NCI-H2227 treated with DMSO at 0.1 percent for 48 hours (cell line): ENCODE measurements at places on chromosomes 4 and X.

- no peak for DNase-seq
These were observed 48.5 kb upstream of the ARMCX2 start for GRCh38 chrX:101708163-101708562.

DNA sequence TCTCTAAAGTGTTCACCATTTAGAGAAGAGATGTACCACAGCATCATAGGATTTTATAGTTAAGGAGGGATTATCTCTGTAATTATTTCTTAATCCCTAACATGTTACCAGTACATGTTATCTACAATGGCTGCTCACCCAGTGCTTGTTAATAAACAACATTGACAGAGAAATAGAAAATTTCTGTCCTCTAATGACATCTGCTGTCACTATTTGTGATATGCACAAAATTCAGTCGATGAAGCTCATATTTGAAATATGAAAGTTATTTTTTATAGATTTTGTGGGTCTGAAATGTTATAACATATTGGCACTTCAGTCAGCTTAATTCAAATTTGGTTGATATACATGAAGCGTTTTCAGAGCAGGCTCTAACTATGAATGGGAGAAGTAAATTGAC, 48.8 kb upstream of the GRXCR1 start:
- no peak for DNase-seq

DNA sequence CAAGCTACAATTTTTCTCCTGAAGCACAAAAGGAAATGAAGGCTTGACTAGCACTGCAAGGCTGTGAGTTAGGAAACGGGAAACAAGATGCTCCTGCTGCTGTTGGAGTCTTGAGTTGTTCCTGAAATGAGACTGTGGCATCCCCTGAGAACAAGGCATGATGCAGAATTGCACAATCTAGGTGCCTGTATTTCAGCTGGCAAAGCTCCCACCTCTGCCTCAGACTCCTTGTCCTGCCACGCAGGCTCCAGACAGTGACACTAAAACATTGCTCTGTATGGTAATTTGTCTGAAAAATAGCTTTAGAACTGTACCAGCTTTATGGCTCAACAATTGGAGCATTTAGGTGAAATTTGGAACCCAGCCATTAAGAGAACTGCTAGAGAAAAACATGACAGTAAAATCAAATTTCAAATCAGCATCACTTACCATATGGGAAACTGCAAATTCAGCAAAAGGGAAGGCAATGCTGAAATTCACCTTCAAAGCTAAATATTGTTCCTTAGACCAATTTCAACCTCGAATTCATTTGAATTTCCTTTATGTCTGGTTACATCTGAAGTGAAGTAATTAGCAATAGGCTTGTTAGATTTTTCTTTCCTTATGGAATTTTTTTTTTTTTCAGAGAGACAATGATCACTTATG, 103.4 kb downstream of the MFAP3L start:
- DNase-seq: no peak

GRCh38 chrX:13569479-13570260, at the start of gene EGFL6:
TSS of gene EGFL6 (plus strand) at chrX:13569601. CDS start at chrX:13569862, 261 bp downstream.
- DNase-seq: no peak

GRCh38 chrX:26050099-26050498, 88.0 kb upstream of the MAGEB18 start:
- no peak for DNase-seq

- DNase-seq: no peak
These were observed 105.6 kb downstream of the C4orf51 start for GRCh38 chr4:145785391-145786008.

- no peak for DNase-seq
These were observed 108.0 kb downstream of the ITM2A start for GRCh38 chrX:79259073-79259689.

DNA sequence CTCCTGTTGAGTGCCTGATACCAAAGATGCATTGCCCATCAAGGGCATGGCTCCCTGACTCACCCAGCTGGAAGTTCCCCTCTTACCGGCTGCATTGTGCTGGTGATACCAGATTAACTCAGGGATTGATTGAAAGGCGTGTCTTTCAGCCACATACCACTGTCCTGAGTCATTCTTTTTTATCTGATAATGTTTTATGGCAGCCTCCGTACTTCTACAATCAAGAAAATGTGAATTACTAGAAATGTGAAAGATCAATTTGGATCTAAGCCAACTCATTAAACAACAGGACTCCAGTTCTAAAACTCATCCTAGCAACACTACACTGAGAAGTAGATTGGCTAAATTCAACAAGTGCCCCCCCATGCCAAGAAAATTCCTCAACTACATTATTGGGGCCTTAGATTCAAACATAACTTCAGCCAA, 40.0 kb downstream of the TXK start:
- no peak for DNase-seq

- DNase-seq: no peak
These were observed 201.3 kb downstream of the MAD2L1 start for GRCh38 chr4:119865389-119865788.

DNA sequence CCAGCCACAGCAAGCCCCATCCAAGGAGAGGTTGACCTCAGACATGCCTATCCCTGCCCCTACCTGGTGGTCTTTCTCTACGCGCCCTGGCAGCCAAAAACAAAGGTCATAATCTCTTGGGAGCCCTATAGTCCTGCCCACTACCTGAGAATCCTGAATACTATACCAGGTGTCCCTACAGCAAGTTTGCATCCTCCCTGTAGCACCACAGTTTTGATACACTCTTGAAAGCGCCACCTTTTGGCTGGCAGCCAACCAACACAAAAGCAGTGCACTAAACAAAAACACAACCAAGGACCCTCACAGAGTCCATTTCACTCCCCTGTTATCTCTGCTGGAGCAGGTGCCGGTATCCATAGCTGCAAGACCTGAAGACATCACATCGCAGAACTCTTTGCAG, 523.8 kb upstream of the CPEB2 start:
- DNase-seq: no peak

DNA sequence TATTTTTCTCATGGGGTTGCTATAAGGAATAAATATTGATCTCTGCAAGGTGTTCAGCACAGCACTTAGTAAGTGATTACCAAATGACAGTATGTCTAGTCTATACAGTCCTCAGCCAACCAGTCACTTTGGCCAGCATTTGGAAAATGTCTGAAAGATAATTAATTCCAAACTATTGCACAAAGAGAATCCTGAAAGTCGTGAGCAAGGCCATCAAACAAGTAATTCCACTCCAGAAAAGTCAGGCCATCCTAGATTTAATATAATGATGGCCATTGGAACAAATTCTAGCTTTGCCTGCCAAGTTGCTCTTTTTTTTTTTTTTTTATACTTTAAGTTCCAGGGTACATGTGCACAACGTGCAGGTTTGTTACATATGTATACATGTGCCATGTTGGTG, 96.6 kb downstream of the SHROOM3 start:
- DNase-seq: no peak

GRCh38 chr4:182177166-182177565, 66.0 kb upstream of the TENM3 start:
- no peak for DNase-seq

DNA sequence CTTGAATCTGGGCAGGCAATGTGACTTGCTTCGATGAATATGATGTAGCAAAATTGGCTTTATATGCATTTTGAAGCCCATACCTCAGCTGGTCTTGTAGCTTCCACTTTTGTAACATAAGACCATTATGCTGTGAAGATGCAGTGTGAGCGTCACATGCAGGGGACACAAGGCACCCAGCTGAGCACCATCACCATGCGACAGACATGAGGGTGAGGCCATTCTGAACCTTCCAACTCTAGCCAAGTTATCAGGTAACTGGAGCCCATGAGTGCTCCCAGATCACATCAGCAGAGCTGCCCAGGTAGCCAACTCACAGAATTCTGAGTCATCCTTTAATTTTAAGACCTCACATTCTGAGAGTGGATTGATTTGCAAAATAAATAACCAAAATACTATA, 705.9 kb downstream of the FSTL5 start:
- DNase-seq: no peak

- DNase-seq: no peak
These were observed 12.8 kb upstream of the TMSB4X start for GRCh38 chrX:12962041-12962504.

DNA sequence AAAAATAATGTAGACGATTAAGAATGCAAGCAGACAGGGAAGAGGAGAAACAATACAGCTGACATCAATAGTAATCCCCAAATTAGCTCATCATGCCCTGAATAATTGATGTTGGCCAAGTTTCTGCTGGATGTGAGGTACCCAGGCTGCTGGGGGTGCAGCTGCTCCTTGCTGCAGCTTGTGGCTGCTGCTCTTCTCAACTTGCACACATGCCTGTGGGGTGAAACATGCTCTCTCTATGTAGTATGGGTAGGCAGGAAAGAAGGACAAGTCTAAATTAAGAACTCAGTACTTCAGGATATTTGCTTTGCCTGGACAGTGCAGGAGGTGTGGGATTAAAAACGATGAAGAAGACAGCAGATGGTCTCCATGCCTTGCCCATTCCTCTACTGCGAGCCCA, 16.7 kb downstream of the EDA2R start:
- no peak for DNase-seq

DNA sequence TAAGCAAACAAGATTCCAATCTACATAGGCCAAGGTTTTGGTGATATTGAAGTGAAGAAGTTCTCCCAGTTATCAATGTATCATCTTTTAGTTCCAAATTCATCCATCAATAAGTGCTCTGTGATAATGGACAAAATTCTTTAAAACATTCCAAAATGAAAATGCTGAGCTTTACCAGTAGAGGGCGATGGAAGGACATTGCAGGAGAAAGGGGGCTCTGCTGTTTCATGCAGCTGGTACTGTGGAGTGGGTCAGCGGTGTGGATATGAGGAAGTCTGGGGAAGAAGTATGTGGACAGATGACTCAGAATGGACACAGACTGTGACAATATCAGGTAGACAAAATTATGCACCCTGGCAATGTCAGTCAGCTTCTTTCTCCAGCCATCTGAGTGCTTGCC, 46.6 kb upstream of the HS6ST2 start:
- no peak for DNase-seq

GRCh38 chrX:68717196-68717595, 69.7 kb downstream of the STARD8 start:
- no peak for DNase-seq

DNA sequence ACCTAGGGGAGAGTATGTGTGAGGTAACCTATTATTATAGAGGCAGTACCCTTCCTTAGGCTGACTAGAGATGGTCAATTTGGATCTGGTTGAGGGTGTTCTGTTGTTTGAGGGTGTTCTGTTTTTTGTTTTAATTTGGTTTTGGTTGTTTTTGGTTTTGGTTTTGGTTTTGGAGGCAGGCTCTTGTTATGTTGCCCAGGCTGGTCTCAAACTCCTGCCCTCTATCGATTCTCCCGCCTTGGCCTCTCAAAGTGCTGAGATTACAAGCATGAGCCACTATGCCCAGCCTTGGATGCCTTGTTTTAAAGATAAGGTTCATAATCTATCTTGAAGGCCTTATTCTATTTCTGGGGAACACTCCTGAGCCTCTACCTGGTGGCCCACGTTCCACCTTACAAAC, 912 bp downstream of the CXorf65 start:
- no peak for DNase-seq

DNA sequence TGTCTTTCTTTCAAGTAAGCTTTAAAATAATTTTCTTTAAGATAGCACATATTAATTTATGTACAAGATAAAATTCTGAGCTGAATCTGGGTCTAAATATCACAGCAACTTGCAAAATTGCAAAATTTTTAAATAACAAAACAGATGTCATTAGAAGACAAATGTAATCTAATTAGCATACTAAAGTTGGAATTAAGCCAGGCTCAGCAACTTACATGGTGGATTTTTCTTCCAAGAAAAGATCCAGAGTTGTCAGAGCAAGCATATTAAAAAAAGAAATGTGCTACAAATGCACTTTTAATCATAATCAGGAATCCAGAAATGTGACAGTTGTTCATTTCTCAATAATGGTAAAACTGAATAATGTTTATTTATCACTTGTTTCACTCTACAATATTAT, 906.9 kb upstream of the INTU start:
- DNase-seq: no peak

DNA sequence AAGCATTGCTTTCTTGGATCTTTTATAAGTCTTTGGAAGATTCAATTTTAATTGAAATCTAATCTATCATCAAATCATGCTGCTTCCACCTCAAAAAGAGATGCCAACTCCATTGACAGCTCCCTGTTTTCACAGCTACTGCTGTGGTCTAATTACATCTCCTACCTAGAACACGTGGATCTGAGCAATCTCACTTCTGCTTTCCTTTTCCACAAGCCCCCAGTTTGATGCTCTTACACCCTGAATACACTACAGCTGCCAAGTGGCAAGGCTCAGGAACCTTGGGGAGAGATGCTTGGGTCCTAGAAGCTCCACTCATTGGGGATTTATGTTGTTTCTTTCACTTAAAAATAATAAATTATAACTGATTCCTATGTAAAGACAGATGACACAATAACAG, 172.0 kb downstream of the CFAP299 start:
- DNase-seq: no peak

DNA sequence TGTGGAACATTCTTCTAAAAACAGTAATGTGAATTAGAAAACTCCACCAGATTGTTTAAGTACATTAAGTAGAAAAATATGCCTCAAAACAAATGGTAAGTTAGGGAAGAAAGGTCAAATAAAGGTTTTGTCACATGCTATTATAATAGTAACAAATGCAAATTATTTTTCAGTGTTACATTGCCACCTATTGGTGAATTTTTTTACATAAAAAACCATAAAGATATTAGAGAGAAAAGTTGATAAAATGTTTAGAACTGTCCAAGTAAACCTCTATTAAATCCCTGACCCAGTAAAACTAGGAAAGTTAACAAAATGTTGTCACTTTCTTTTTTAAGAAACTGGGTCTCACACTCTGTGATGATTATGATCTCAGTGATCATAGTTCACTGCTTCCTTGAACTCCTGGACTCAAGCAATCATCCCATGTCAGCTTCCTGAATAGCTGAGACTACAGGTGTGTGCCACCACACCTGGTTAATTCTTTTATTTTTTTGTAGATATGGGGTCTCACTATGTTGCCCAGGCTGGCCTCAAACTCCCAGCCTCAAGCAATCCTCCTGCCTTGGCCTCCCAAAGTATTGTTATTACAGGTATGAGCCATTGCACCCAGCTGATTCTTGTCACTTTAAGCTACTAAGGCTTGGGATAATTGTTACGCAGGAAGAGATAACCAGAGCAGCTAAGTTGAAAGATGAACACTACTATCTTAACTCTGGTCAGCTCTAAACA, 157.6 kb downstream of the ATRX start:
- DNase-seq: no peak

DNA sequence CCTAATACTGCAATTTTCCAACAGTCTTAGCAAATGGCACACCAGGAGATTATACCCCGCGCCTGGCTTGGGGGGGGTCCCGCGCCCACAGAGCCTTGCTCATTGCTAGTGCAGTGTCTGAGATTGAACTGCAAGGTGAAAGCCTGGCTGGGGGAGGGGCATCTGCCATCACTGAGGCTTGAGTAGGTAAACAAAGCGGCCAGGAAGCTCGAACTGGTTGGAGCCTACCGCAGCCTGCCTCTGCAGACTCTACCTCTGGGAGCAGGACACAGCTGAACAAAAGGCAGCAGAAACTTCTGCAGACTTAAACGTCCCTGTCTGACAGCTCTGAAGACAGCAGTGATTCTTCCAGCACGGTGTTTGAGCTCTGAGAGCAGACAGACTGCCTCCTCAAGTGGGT, 172.8 kb upstream of the NAP1L5 start:
- DNase-seq: no peak
